ENCODE measurements at places on chromosomes 13 and 19.

GRCh38 chr19:40805258-40805868, 6.4 kb downstream of the EGLN2 start:
- DNase-seq: no peak

GRCh38 chr13:97976610-97977521, 23.4 kb downstream of the IPO5 start:
- peak; percentile 19 for DNase-seq

GRCh38 chr19:46678110-46678732, 17.2 kb upstream of the DACT3 start:
- DNase-seq: peak; percentile 31

- no peak for DNase-seq
Observed at GRCh38 chr19:47499371-47499770, 15.4 kb upstream of the KPTN start.

DNA sequence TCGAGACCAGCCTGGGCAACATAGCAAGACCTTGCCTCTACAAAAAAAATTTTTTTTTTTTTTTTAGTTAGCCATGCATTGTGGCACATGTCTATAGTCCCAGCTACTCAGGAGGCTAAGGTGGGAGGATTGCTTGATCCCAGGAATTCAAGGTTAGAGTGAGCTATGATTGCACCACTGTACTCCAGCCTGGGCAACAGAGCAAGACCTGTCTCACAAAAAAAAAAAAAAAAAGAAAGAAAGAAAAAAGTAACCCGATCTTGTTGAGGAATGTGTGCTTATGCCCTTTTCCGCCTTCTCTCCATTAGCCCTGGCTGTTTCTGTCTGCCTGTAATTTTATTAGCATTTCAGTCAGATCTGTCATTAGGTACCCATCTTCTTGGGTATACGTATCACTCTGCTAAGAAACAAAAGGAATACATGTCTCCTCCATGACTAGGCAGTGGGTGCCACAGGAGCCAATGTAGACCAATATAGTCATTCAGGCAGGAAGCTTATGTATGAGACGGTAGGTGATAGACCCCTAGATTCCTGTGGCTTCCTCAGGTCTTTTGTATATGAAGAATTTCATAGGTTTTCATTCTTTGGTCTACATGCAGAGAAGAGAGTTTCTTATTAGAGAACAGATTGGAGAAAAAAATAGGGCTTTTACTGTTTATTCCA, 59.6 kb upstream of the NPAS1 start:
- DNase-seq: no peak

- no peak for DNase-seq
Observed at GRCh38 chr19:49448432-49448786, 3.2 kb downstream of the PIH1D1 start.

DNA sequence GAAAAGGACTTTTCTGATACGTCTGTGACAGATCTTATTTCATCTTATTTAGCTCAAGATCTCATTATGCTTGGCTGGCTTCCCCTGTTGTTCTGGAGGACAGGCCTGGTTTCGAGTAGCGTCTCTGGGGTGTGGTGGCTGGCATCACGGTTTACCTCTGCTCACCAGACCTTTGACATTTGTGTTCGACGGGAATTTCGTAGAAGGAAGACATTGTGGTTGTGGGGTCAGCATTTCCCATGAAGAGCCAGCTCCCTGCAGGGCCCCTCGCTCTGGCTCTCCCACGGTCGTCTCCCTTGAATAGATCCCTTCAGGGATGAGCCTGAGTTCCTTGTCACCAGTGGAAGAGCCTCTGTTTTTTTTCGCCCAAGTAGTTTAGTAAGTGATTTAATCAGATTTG, 78.6 kb upstream of the TEX29 start:
- no peak for DNase-seq

DNA sequence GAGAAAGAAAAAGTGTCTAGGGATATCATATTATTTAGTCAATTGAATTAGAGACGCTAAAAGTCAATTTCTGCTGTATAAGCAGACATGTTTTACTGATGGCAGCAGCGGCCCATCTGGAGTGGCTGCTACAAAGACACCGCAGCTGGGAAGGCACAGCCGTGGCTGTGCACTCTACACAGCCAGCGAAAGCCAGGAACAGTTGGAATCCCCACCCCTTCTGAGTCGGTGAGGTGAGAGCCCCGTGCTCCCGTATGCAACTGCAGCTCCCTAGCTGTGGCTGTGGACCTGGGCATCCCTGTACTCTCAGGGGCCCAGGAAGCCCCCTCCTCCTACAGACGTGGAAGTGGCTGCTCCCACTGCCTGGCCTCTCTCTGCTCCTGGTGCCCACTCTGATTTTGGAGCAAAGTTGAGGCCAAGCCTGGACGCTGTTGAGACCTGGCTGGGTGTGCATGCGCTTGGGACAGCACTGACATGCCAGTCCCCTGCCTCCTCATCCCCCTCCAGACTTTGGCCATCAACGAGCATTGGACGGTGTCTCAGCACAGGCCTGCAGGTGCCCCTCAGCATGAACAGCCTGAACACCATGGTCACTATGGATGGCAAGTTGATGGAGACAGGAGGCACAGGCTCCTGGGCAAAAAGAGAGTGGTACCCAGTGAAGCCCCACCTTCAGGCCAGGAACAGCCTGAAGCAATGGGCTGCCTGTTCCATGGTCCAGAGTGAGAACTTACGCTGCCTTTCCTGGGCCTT, 944.0 kb upstream of the MIR17HG start:
- DNase-seq: no peak

- no peak for DNase-seq
Observed at GRCh38 chr19:50258918-50259372, 55.5 kb downstream of the MYH14 start.

DNA sequence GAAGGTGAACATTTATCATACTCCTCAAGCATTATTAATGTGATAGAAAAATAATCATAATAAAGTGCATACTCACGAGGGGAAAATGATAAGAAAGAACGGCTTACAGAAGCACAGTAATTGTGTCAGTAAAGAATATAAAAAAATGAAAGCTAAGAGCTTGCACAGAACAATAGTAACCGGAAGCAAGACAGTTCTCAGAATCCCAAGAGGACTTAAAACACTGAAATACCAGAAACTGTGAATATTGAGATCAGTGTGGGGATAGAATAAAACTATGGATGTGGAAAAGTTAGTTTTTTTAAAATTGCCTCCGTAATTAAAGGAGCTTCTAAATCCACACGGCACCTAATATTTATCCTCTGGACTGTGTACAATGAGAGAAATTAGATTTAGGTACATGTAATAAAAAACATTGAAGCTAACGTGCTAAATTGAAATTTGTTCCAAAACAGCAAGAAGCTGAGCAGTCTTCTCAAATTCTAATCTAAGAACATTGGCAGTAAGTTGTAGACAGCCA, 482.7 kb downstream of the SLITRK6 start:
- DNase-seq: no peak

DNA sequence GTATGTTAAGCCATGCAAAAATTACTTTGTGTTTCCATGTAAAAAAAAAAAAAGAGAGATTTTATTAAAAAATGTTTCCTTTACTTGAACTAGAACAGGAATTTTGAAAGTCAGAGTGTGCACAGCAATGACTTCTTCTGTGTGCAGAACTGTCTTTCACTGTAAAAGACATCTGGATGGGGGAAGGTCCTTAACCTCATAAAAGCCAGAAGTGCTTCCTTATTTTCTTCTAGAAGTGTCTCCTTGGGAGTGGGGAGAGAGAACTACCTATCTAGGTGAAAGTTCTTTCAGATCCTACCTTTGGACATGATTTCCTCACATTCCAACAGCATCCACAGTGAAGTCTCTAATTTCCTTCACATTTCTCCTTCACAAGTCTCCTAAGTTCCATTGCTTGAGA, 360.3 kb downstream of the FGF14 start:
- no peak for DNase-seq

DNA sequence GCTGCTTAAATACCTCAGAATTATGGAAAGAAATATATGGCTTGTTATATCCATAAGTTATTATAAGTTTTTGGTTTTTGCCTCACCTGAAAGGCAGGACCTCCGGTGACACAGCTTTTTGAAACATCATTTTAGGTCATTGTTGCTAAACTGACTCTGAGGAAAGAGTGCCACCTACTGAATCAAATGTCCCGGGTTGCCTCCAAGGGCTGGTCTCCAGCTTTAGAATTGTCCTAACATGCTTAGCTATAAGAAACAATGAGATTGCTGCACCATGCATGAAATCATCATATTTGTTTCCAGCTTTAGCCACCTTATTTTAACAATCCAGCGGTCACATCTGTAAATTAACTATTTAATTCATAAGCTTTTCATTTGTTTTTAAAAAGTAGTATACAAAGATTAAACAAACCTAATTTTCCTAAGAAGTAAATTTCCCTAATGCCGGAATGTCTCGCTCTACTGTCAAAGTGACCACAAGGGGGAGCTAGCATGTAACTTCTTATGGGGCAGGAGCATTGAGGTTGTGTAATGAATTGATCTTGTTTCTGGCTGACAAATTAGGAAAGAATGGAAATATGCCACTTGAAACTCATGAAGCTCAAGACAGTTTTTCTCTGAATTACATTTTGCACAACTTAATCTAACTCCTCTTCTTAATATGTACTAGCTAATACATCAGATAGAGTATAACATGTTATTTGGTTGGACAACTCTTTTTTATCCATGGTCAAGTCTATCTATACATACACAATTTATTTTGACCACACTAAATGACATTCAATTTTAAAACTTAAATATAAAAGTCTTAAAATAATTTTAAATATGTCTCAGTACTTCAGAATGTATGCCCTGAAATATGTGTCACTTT, 6.7 kb upstream of the PCDH17 start:
- DNase-seq: peak; percentile 56

DNA sequence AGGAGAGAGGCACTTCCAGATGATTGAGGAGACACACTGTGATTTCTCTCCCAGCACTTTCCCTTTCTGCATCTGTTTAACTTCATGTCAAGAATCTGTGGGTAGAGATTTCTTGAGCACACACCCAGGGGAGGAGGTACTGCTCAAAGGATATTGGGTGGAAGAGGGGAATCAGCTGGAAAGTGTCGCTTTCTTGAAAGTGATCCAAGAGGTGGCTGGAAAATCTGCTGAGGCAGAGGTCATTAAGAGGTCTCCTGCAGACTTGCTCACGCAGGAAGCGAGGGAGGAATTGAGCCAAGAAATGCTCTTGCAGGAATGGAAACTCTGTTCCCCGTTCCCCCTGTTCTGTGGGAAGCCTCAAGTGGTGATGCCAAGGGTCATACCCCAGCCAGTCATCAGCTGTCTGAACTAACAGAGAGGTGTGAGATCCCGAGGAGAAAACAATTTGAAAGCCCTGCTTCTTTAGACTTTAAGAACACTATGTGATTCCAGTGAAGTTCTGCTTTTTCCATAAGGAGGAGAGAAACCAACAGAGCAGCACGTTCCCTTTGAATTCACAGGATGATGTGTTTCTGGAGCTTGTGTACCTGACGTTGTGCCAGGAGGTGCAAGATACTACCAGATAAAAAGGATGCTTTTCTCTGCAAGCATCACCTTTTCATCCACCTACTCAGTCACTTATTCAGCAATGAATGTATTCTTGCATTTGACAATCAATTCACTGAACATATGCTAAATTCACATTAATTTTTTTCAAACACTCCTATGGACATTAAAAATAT, 163.4 kb upstream of the GPR12 start:
- no peak for DNase-seq

DNA sequence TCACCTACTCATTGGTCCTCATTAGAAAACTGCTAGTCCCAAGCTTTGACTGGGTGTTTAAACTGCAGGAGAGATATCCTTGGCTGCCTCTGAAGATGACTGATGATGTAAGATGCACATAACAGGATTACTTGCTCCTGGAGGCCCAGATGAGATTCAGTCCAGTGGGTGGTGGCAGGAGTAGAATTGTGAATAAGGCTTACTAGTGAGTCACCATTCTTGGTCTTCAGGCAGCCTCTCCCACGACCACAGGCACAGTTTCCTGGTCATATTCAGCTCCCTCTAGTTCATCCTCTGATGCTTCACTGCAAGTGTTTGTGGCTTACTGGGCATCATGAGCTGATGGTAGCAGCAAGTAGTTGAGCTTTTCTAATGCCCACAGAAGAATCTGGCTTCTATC, 12.1 kb downstream of the SERTM1 start:
- no peak for DNase-seq

- DNase-seq: no peak
Observed at GRCh38 chr13:98284679-98285078, 107.6 kb upstream of the RNF113B start.

DNA sequence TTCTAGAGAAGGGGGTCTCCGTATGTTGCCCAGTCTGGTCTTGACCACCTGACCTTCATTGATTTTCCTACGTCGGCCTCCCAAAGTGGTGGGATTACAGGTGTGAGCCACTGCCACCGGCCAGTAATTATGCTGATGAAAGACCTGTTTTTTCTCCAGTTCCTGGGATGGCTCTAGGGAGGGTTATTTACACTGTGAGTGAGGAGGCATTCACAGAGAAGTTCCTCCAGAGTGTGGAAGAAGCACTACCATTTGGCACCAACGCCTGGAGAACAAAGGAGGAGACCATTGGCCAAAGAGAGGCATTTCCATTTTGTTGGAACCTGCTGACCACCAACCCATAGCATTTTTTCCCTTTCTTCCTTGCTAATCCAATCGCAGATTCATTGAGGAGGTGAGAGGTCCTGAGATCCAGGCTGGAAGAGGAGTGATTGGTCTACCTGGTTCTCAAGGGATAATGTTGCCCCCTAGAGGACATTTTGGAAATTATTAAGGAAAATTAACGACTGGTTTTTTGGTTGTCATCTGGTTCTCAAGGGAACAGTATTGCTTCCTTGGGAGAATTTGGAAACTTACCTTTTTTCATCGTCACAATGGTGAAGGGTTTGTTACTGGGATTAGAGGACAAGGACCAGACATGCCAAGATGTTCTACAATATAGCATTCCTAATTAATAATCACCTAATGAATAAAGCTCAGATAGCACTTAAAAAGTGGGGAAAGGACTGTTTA, 5.5 kb upstream of the SAE1 start:
- DNase-seq: peak; percentile 78

DNA sequence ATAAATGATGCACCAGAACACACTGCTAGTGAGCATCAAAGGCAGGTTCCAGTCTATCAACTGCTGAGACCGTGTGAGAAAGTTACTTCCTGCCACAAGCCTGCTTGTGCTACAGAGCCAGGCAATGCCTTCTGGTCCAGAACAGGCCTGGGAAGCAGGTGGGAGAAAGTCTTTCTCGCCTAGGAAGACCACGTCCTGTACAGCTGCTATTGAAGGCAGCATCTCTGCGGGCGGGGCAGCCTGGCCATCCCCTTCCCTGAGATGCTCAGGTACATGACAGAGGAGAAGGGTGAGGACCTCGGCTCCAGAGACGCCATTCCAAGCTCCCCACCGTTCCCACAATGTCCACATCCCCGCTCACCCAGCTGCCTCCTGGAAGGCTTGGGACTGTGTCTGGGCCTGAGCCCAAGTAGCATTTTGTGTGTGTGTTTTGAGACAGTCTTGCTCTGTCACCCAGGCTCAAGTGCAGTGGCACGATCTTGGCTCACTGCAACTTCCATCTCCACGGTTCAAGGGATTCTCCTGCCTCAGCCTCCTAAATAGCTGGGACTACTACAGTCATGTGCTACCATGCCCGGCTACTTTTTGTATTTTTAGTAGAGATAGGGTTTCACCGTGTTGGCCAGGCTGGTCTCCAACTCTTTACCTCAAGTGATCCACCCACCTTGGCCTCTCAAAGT, 3.4 kb downstream of the RFX1 start:
- DNase-seq: no peak
